Esophagus squamous epithelium (tissue), 5 donors: ENCODE measurements at places on chromosomes 4 and X. TPM values are rescaled to one million over a fixed set of nuclear protein-coding genes. Genes with fewer than 3 reads are reported as not detected.

GRCh38 chr4:39456946-39457763 is 1.6 kb downstream of the RPL9 start:
- no peak for DNase-seq

DNA sequence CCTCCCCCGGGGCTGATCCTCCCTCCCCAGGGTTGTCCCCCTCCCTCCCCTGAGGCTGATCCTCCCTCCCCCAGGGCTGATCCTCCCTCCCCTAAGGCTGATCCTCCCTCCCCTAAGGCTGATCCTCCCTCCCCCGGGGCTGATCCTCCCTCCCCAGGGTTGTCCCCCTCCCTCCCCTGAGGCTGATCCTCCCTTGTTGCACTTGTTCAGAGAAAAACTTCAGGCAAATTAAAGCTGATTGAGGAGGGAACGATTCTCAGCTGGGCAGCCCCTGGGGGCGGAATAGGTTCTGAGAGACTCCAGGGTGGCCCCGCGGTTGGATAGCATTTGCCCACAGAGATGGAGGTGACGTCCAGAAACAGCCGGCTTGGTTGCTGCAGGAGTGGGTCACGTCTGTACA is 110.7 kb upstream of the ADRA2C start:
- DNase-seq: no peak

The DRP2 gene
- total RNA-seq: 0.19 TPM

GRCh38 chrX:48676893-48677270 is 6.7 kb upstream of the WAS start:
- DNase-seq: no peak

The TMEM128 gene
- 8.6 TPM for total RNA-seq

DNA sequence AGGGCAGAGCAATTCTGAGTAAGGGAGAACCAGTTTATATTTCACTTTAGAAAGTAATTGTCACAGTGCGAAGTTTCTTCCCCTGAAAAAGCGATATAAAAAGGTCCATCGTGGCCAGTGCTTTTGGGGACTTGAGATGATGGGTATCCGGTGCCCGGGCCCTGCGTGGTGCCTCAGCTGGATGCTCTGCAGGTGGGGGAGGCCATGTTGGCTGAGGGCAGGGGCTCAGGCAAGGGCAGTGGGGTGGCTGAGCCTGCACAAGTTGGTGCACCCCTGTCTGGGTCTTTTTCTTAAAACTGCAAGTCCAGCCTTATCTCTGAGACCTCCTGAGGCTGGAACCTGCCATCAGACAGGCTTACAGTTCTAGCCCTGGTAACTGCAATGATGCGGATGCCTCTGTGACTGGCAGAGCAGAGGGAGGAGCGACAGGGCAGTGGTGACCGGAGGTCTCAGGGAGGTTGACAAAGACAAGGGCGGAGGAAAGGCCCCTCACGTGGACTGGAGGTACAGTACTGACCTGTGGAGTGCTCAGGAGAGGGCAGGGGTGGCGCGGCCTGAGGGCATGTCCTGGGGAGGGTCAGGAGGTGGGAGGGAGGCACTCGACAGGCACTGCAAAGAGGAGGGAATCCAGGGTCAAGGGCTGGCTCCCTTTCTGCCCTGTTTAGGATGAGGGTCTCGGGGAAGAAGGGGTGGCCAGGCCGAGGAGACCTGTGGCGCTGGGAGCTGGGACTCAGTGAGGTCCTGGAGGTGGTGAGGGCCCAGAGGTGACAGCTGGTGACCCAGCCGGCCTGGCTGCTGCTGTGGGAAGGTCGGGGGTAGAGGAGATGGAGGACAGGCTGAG is 1.8 kb downstream of the RGS12 start:
- DNase-seq: no peak

GRCh38 chr4:107213410-107213809 is 177.3 kb upstream of the DKK2 start:
- DNase-seq: no peak

DNA sequence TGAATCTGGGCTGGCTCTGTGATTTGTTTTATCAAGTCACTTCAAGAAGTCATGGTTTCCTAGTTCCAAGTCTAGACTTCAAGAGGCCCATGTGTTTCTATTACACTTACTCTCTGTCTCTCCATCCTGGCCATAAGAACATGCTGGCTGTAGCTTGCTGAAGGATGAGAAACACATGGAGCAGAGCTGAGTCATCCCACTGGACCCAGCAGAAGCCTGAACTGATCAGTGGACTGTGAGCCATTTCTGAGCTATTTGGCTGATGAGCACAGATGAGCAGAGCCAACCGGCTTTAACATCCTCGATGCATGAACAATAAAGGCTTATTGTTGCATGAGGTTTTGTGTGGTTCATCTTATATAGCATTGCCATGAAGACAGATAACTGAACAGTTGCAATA is 290.6 kb upstream of the BOD1L1 start:
- DNase-seq: no peak

DNA sequence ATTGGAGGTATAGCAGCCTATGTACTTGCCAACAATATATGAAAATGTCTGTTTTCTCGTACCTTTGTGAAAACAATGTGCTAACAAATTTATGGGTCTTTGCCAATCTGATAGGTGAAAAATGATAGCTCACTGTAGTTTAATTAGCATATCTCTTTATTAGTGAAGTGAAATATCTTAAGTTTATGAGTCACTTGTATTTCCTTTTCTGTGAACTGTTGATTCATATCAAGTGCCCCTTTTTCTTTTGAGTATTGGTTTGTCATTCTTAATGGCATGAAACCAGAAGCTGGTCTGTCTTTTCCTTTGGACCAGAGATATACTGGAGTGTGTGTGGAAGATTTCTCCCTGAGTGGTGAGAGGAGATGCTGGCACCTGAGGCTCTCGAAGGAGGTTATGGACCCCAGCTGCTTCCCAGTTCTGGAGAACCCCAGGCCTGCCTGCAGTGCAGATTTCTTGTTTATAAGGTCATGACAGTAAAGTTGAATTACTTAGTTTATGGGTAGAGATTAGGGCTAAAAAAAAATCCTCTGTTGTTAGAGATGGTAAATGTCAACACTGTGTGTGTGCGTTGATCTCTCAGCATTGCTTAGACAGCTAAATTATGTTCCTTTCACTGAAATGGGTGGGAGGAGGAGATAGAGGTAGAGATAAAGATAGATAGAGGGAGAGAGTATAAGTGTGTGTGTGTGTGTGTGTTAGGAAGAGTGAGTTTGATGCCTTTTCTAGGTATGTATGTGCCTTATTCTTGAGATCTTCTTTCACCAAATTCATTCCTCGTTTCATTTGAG is 89.9 kb downstream of the REPS2 start:
- no peak for DNase-seq

DNA sequence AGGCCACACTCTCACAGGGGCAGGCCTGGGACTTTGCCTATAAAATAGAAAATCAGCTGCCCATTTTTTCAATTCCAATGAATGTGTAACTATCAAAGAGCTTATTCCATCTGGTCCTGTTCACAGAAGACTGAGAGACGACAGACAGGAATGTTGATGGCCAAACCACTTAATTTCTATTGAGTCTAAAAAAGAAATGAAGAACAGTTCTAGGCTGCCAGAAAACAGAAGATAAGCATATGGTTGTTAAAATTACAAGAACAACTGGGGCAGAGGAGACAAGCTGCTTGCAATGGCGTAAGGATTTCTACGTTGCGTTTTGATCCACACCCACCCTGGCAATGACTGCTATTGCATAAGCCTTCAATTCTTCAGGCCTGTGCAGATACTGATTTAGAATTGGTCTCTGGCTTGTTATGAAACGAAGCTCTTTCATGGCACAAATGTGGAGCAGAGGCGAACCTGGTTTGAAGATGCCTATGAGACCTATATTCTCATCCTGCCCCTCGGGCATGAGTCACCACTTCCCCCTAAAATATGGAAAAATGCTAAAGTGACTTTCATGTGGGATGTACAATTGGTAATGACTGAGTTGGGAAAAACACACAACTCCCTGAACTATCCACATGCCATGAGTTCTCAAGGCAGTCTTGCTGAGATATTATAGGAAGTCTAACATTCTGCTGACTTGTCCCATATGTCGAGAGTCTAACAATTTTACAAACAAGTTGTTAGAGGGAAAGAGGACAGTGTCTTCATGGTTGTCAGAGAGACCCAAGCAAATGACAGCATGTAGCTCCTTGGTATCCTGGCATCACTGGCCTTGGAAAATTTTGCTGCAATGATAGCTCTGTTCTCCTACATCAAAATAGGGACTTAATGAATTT is 37.9 kb upstream of the SORBS2 start:
- no peak for DNase-seq

- no peak for DNase-seq
Observed at GRCh38 chr4:111698361-111698760, 446.9 kb upstream of the FAM241A start.

DNA sequence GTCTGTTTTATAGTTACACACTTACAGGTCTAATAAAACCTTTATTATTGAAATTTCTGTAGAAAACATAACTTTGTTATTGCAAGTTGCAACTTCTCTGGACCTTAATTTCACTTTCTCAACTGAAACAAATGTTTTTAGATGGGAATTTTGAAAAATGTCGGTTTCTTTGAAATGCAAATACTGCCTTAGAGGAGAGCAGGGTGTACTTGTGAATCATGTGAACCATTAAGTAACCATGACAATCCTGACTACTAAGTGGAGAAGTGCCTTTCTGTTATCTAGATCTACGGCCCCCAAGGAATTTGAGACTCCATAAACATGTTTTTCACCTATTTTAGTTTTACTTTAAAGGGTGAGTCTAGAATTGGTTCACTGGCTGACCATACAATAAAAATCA is 8.5 kb upstream of the ARMCX2 start:
- DNase-seq: no peak

- DNase-seq: no peak
Observed at GRCh38 chr4:139246166-139246565, 33.9 kb downstream of the MGARP start.

GRCh38 chrX:43349363-43349762 is 306.7 kb upstream of the MAOA start:
- no peak for DNase-seq

DNA sequence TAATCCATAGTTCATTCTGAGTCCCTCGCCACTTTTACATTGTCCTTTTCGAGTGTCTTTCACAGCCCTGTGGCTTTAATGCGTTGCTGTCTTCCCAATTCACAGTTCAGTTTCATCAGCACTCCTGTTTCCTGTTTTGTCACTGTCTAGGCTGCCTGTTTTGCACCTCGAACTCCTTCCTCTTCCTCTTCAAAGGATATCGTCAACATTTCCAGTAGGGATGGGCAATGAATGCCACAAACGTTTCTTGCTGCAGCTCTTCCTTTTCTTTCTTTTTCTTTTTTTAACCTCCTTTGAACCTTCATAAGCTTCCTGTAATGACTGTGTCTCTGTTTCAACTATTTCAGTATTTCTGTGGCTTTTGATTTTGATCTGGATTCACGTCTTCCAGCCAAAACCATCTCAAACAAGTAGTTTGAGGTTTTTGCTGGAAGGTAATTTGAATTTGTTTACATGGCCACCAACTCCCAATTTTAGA is 105.4 kb downstream of the ANXA3 start:
- no peak for DNase-seq

DNA sequence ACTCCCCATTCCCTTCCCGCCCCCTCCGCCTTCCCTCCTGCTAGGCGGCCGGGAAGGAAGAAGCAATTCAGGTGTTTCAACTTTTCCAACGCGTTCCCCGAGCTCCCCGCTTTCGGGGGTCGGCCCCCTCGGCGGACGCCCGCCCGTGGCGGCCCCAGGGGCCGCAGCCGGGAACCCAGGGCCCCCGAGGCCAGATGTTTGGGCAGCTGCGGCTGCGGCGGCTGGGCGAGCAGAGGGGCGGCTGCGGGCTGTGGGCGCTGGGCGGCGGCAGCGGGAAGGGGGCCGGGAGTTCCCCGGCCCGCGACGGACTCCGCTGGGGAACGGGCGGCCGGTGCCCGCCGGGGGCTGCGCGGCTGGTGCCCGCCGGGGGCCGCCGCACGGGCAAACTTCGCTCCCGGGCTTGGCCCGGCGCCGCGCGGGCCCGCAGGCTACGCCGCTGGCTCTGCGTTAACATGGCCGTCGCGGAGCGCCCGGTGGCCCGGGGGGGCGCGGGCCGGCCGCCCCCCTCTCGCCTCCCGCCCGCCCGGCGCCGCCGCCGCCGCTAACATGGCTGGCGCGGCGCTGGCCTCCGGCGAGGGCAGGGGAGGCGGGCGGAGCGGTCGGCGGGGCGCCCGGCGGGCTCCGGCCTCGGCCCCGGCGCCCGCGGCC is 510 bp downstream of the HMGB3 start:
- DNase-seq: no peak

- no peak for DNase-seq
Observed at GRCh38 chrX:113529426-113530013, 688.9 kb upstream of the AMOT start.

The VCX gene
- total RNA-seq: not detected

- no peak for DNase-seq
Observed at GRCh38 chrX:54447461-54447860, 7.3 kb downstream of the TSR2 start.

- DNase-seq: no peak
Observed at GRCh38 chr4:138627096-138627495, 384.9 kb upstream of the SLC7A11 start.

The AMTN gene
- 1.2 TPM for total RNA-seq

The PWWP3B gene
- not detected for total RNA-seq

- DNase-seq: no peak
Observed at GRCh38 chr4:187380181-187380581, 615.4 kb upstream of the ZFP42 start.

The HAND2 gene
- 1.3 TPM for total RNA-seq

- DNase-seq: no peak
Observed at GRCh38 chrX:70669120-70669519, 224.5 kb downstream of the DLG3 start.

DNA sequence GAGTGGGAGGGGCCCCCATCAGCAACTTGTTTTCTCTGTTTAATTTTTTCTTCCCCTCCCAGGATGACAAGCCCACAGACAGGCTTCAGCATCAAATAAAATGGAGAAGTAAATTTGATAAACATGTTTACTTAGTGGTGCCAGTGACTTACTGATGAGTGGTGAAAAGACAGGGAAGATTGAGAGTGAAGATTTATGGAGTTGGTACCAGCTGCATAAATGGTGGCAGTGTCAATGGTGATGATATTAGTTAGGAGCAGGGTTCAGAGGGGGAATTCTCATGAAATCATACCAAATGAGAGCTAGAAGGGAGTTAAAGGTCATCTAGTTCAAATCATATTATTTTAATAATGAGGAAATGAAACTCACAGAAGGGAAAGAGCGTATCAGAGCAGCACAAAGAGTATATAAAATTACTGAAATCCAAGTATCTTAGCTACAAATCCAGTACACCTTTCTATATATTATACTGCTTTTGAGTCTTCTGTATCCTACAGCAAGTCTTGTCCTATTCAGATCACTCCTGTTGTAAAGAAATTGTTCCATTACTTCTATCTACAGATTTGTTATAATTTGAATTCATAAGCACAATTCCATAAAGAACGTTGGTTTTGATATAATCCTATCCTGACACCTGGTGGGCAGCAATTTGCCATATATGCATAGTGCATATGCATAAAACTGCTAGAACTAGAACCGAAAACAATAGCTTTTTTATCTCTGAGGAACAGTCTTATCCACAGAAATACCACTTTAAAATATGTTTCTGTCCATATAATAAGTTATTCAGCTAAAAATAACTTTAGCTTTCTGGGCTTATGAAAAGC is 5.0 kb downstream of the P2RY10 start:
- no peak for DNase-seq

DNA sequence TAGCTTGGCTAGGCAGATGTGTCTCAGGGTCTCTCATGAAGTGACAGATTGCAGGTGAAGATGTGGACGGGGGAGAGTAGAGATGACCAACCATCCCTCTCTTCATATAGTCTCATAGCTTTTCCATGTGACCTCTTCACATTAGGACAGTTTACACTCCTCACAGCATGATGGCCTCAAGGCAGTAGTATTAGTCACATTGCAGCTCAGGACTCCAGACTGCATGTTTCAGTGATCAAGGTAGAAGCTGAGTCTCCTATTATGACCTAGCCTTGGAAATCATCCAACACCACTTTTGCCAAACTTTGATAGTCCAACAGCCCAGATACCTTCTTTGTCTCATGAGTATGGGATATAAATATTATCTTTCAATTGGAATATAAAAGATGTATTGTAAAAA is 147.7 kb downstream of the GASK1B start:
- no peak for DNase-seq
